ENCODE measurements at places on chromosomes 2 and 18.
A peak's percentile ranks its signal among the peaks of the same experiment; 100 is the strongest.

GRCh38 chr2:132439703-132440398, 23.2 kb downstream of the GPR39 start:
- DNase-seq = no peak
- no peak overlapping the region for H3K27ac ChIP-seq
- H3K4me1 ChIP-seq = peaks cover 11% of the 10 kb centered on the region

DNA sequence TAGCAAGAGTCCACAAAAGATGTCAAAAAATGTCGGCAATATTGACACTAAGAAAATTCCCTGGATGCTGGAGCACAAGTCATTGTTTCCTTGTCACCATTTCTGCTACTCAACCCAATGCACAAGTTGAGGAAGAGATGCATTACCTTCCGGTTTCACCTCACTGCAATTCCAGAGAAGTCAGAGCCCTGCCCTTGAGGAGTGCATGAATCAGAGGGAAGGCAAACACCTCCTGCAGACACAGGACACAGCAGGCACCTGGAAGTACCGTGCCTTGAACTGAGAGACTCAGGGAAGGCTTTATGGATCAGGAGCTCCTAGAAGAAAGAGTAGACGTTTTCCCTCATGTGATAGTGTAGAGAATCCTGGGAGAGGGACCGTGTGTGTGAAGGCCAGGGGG, 62.7 kb upstream of the ARL4C start:
- H3K4me3 ChIP-seq = no peak overlapping the region
- H3K27me3 ChIP-seq = no peaks in the 10 kb centered on the region
- peaks cover 9% of the 10 kb centered on the region for H3K36me3 ChIP-seq
- no peak overlapping the region for H3K27ac ChIP-seq
- no peak for DNase-seq

GRCh38 chr18:39299152-39299551, 1733.6 kb upstream of the CELF4 start:
- no peak for DNase-seq
- no peaks in the 10 kb centered on the region for H3K27me3 ChIP-seq
- H3K4me1 ChIP-seq = peaks cover 3% of the 10 kb centered on the region
- H3K4me3 ChIP-seq = no peak overlapping the region
- H3K27ac ChIP-seq = no peak overlapping the region

DNA sequence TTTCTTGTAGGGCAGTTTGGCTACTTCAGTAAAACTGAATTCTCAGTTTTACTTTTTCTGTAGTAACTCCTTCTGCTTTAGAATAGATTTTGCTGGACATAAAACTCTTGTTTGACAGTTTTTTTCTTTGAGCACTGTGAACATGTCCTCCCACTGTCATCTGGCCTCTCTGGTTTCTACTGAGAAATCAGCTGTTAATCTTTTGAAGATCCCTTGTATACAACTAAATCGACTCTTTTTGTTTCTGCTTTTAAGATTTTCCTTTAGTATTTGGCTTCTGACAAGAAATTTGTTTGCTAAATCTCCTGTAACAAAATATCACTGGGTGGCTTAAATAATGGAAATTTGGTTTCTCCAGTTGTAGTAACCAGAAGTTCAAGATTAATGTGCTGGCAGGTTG, 570.9 kb upstream of the RAB6C start:
- no peak for DNase-seq
- H3K27me3 ChIP-seq = no peaks in the 10 kb centered on the region
- H3K36me3 ChIP-seq = no peaks in the 10 kb centered on the region
- H3K4me3 ChIP-seq = no peak overlapping the region
- H3K27ac ChIP-seq = no peak overlapping the region
- no peaks in the 10 kb centered on the region for H3K4me1 ChIP-seq

- H3K27me3 ChIP-seq = no peaks in the 10 kb centered on the region
- H3K4me1 ChIP-seq = peaks cover 3% of the 10 kb centered on the region
- no peak overlapping the region for H3K4me3 ChIP-seq
- H3K36me3 ChIP-seq = peaks cover 2% of the 10 kb centered on the region
These were observed 135.6 kb downstream of the RBMS1 start for GRCh38 chr2:160358046-160358445.

DNA sequence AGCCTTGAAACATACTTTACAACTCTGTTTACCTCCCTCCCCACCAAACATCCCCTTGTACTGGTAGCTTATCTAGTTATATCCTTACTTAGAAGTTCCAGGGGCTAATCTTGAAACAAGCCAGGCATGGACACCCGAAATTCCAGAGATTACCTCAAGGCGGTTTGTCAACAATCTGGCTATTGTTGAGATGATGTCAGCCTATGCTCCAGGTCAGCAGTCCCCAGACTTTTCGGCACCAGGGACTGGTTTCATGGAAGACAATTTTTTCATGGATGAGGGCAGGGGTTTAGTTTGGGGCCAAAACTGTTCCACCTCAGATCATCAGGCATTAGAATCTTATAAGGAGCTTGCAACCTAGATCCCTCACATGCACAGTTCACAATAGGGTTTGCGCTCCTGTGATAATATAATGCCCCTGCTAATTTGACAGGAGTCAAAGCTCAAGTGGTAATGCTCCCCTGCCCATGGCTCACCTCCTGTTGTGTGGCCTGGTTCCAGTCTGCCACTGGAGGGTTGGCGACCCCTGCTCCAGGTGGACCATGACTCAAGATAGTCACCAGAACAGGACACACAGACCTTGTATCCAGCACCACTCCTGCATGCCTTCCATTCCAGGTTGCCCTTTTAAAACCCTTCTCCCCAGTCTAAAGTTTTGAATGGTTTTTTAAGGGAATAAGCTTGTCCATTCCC, 171.2 kb downstream of the SPAG16 start:
- H3K27me3 ChIP-seq = no peaks in the 10 kb centered on the region
- no peaks in the 10 kb centered on the region for H3K36me3 ChIP-seq
- no peaks in the 10 kb centered on the region for H3K4me1 ChIP-seq
- H3K27ac ChIP-seq = no peak overlapping the region
- no peak overlapping the region for H3K4me3 ChIP-seq

DNA sequence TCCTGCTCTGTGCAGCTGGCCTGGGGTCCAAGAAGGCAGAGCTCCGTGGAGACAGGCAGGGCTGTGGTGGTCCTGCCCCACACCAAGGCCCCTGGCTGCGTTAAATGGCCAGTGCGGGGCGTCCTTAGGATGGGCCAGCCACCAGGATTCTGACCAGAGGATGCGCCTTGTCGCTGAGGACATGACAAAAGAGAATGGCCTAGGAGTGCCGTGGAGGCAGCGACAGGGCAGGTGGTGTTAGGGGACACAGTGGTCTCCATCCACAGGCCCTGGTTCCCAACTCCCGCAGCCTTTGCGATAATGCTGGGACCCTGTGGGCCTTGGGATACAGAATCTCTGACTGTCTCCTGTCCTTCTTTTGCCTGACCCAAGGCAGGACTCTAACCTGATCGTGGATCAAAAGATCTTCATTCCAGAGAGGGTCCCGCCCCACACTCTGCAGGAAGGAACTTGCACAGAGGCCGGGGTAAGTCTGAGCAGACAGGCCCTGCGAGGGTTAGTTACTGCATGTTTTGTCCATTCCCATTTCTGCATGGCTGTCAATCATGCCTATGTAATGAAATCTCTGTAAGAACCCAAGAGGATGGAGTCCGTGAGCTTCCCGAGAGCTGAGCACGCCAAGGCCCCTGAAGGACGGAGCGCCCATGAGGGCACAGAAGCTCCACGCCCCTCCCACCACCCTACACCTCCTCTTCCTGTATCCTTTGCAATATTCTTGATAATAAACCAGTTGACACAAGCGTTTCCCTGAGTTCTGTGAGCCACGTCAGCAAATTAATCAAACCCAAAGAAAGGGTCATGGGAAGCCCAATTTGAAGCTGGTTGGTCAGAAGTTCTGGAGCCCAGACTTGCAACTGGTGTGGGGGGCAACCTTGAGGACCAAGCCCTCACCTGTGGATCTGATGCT, 251.5 kb upstream of the SALL3 start:
- H3K4me3 ChIP-seq = no peak overlapping the region
- peaks cover 10% of the 10 kb centered on the region for H3K4me1 ChIP-seq
- no peaks in the 10 kb centered on the region for H3K36me3 ChIP-seq
- peak; percentile 10 for DNase-seq

DNA sequence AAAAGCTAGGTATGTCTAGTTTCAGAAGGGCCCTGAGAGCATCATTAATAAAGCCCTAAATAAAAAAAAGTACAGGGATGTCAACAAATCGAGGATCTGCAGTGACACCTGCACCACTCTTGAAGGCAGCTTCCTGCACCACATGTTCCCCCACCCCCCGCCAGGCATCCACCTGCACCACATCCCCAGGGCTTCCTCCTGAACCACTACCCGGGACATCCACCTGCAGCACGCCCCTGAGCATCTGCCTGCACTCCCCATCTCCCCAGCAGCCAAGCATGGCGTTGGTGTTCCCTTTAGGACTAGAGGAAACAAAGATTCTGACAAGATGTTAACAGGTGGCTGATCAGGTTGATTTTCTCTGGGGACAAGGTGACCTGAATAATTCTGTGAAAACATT, 55.2 kb downstream of the DLGAP1 start:
- H3K4me1 ChIP-seq = peaks cover 4% of the 10 kb centered on the region
- H3K36me3 ChIP-seq = no peaks in the 10 kb centered on the region
- no peak overlapping the region for H3K27ac ChIP-seq
- no peak overlapping the region for H3K4me3 ChIP-seq
- H3K27me3 ChIP-seq = no peaks in the 10 kb centered on the region

GRCh38 chr18:67509741-67510391, 6.7 kb downstream of the DSEL start:
- H3K36me3 ChIP-seq = peaks cover 10% of the 10 kb centered on the region
- H3K27ac ChIP-seq = no peak overlapping the region
- H3K27me3 ChIP-seq = no peaks in the 10 kb centered on the region
- peaks cover 4% of the 10 kb centered on the region for H3K4me1 ChIP-seq
- H3K4me3 ChIP-seq = no peak overlapping the region

GRCh38 chr2:127663566-127664064, 11.7 kb downstream of the LIMS2 start:
- H3K36me3 ChIP-seq = peaks cover 2% of the 10 kb centered on the region
- peak overlapping the region; percentile 19 for H3K4me3 ChIP-seq
- no peak for DNase-seq
- H3K27ac ChIP-seq = no peak overlapping the region
- no peaks in the 10 kb centered on the region for H3K4me1 ChIP-seq

- no peak overlapping the region for H3K27ac ChIP-seq
- peak; percentile 48 for DNase-seq
- no peaks in the 10 kb centered on the region for H3K36me3 ChIP-seq
- no peaks in the 10 kb centered on the region for H3K4me1 ChIP-seq
- no peaks in the 10 kb centered on the region for H3K27me3 ChIP-seq
These were observed 9.4 kb upstream of the CD302 start for GRCh38 chr2:159807183-159808031.

GRCh38 chr18:50633992-50634391, 74.1 kb downstream of the MAPK4 start:
- H3K27ac ChIP-seq = no peak overlapping the region
- no peak for DNase-seq
- H3K4me1 ChIP-seq = no peaks in the 10 kb centered on the region
- H3K4me3 ChIP-seq = no peak overlapping the region
- H3K27me3 ChIP-seq = no peaks in the 10 kb centered on the region

GRCh38 chr2:39851651-39852110, 72.6 kb upstream of the THUMPD2 start:
- no peak overlapping the region for H3K27ac ChIP-seq
- no peaks in the 10 kb centered on the region for H3K4me1 ChIP-seq
- peak; percentile 38 for DNase-seq
- H3K4me3 ChIP-seq = no peak overlapping the region
- H3K36me3 ChIP-seq = no peaks in the 10 kb centered on the region

- DNase-seq = peak; percentile 72
- no peak overlapping the region for H3K27ac ChIP-seq
- H3K4me3 ChIP-seq = no peak overlapping the region
These were observed 175.1 kb downstream of the GALNT1 start for GRCh38 chr18:35756506-35757117.

- H3K4me3 ChIP-seq = no peak overlapping the region
- H3K4me1 ChIP-seq = no peaks in the 10 kb centered on the region
- no peaks in the 10 kb centered on the region for H3K36me3 ChIP-seq
- H3K27ac ChIP-seq = no peak overlapping the region
These were observed 38.0 kb upstream of the YWHAQ start for GRCh38 chr2:9668687-9669345.

DNA sequence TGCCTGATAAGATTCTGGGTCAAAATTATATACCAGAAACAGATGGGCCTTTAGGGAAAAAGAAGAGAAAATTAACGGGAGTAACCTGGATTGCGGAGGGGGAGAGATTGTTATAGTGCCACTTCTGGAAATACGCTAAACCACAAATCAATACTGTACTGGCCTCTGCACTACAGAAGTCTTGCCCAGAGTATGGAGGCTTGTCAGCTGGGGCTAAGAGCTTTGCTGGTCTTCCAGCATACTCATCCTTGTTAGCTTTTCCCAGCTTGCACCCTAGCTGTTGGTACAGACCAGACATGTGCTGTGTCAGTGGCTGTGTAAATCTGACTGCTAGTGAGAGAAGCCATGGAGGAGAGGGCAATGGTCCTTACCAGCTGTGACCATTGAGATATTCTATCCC, 8.9 kb downstream of the AGBL5 start:
- no peak for DNase-seq
- H3K27me3 ChIP-seq = no peaks in the 10 kb centered on the region
- no peak overlapping the region for H3K4me3 ChIP-seq
- no peaks in the 10 kb centered on the region for H3K4me1 ChIP-seq
- H3K36me3 ChIP-seq = peaks cover 60% of the 10 kb centered on the region

- DNase-seq = no peak
- H3K4me1 ChIP-seq = no peaks in the 10 kb centered on the region
- H3K27me3 ChIP-seq = no peaks in the 10 kb centered on the region
- H3K36me3 ChIP-seq = peaks cover 5% of the 10 kb centered on the region
- no peak overlapping the region for H3K4me3 ChIP-seq
- no peak overlapping the region for H3K27ac ChIP-seq
These were observed 74.5 kb upstream of the B3GNT7 start for GRCh38 chr2:231321021-231321420.

DNA sequence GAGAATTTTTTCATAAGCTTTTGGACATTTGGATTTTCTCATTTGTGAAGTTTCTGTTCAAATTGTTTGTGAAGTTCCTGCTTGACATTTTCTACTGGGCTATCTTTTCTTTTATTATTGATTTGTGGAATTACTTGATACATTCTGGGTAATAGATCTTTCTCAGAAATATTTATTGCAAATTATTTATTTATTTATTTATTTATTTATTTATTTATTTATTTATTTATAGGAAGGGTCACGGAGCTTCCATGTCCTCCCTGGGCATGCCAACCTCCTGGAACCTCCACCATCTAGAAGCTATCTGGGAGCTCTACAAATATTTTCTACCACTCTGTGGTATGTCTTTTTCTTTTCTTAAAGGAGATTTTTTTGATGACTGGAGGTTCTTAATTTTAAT, 25.7 kb upstream of the SERPINB7 start:
- H3K27ac ChIP-seq = no peak overlapping the region
- no peak for DNase-seq
- no peak overlapping the region for H3K4me3 ChIP-seq
- no peaks in the 10 kb centered on the region for H3K36me3 ChIP-seq
- H3K27me3 ChIP-seq = no peaks in the 10 kb centered on the region
- H3K4me1 ChIP-seq = no peaks in the 10 kb centered on the region
